ENCODE measurements at places on chromosomes 2 and 18.
A peak's percentile ranks its signal among the peaks of the same experiment; 100 is the strongest.

DNA sequence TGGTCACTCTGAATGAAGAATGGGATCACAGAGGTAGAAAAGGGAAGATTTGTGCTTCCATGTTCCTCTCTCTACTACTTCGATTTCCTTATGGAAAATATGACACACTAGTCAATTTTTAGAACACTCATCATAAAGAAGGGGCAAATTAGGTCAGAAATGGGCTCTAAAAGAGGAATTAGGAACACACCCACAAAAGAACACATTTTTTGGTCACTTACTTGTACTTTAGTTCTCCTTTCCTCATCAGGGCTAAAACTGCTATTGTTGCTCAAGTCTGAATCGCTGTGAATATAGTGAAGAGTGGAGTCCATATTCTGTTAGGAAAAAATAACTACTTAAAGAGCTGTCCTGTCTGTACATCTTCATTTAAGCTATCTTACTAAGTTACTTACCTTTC lies 52.6 kb downstream of the PPP4R1 start:
- DNase-seq: no peak

- no peak for DNase-seq
These were observed 102.5 kb downstream of the GAREM1 start for GRCh38 chr18:32368170-32368569.

DNA sequence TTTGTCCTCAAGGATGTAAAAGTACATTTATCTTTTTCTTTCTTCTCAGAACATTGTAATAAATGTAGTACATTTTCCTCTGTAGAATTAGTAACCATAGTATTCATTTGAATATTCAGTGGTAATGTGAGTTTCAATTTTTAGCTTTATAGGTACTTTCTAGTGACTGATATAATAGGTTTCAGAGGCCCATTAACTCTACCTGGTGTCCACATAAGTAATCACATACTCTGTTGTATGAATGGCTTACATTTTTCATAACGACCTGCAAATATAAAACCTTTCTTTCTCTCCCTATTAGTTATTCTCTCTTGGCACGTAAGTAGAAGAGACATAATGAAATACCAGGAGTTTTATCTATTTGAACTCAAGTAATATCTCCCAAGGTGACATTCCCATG lies 1017.6 kb downstream of the DPP10 start:
- DNase-seq: no peak

- no peak for DNase-seq
These were observed 48.1 kb downstream of the MYOM1 start for GRCh38 chr18:3171631-3172030.

DNA sequence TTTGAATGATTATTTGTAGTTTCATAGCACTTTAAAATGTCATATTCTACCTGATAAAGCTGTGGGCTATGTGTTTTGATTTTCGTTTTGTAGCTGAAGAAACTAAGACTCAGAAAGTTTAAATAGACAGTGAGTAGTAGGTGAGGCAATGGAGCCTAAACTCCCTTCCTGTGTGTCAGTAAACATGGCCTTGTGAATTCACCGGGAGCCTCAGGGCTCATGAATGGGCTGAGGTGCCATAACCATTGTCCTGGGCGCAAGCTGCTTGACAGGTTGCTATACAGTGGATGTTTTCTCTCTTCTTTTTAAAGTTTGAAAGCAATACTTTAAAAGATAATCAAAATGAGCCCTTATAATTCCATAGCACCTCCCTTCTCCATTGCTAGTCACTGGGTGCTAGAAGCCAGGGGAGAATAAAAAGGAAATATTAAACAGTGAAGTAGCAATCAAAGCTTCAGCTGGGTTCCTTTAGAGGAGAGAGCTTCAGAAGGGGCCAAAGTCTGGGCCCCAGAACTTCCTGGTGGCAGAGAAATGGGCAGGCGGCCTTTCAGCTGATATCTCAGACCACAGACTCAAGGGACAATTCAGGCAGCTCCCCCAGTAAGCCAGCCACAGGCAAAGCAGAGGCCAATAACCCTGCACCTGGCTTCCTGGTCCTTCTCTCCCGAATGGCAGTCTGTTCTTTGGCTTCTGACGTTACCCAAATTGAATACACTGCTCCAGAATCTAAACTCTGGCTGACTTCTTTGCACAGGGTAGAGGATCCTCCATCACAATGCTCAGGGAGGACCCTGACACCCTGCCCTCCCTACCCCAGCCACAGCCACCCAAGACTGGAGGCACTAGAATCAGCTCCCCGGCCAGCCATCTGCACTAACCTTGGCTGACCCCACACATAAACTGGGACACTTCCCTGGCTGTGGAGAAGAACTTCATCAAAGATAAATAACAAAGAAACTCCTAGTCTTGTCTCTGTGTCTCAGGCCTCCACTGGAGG lies 51.8 kb upstream of the NPAS2 start:
- DNase-seq: no peak

GRCh38 chr2:63272560-63272959 lies 221.9 kb downstream of the OTX1 start:
- no peak for DNase-seq

GRCh38 chr2:117523267-117523666 lies 291.2 kb upstream of the DDX18 start:
- DNase-seq: no peak

- peak; percentile 58 for DNase-seq
These were observed 23.6 kb downstream of the FZD5 start for GRCh38 chr2:207746131-207746530.

DNA sequence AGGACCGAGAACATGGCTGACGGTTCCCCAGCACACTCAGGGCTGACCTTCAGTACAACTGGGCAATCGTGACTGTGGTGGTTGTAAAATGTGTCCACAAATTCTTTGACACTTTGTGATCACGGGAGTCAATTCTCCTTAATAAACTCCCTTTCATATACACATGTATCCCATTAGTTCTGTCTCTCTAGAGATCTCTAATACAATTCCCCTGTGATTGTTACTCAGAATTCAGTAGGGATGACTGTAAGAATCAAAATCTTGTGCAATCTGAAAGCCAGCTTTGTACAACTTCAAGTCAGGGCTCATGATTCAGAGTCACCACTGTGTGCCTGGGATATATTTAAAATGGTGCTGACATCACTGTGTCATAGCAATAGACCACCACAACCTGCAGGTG lies 89.5 kb upstream of the LMAN1 start:
- no peak for DNase-seq

DNA sequence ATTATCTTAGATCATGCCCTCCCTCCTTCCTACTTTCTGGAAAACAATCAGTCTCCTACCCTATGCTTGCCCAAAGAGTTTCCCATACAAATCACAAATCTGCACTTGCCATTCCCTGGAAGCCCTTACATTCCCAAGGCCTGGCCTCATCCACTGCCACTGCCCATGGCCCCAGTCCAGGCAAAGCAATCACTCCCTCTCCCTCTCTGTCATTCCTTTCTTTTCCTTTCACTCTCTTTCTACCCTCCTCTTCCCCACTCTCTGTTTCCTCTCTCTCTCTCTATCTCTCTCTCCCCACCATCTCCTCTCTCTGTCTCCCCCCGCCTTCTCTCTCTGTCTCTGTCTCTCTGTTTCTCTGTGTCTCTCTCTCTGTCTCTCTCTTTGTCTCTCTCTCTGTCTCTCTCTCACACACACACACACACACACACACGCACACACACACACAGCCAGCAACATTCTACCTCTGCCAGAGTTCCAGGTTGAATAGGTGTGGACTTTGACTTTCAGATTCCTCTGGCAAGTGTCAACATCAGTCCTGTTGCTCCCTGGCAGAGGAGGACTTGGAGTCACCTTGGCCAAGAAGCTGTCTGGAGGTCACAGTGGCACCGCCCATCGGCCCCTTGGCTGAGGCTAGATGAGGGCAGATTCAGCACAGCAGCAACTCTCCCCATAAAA lies 43.7 kb upstream of the NAT8 start:
- DNase-seq: no peak

DNA sequence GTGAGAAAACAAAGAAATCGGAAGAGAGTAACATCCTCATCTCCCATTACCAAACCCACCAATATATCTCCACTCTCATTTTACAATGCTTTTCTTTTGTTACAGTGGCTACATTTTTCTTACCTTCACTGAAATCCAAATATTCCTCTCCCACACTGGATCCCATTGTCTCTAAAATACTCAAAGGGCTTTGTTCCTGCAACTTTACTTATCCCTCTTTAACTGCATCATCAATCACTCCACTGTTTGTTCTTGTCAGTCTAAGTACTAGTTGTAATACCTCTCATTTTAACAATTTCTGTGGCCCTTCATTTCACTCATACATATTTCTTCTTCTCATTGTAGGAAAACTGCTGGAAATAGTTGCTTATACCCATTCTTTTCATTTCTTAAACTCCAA lies 464.2 kb upstream of the PIK3C3 start:
- DNase-seq: no peak

DNA sequence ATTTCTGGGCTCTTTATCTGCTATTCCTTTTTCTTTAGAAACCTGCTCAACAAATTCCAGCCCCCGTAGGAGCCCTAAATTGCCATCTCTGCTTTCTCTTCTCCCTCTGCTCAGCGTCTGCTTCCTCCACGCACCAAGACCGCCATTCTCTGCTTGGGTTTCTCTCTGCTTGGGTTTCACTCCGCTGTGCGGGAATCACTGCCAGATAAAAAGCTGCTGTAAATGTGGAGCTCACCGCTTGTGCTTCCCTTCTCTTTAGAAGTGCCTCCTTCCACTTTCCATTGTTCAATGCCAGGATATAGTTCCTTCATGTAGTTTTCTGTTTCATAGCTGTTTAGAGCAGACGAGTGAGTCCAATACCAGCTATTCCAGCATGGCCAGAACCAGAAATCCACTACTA lies 45.9 kb downstream of the TMEM237 start:
- DNase-seq: no peak

- no peak for DNase-seq
These were observed 149.9 kb upstream of the TTC39C start for GRCh38 chr18:23864624-23865023.

DNA sequence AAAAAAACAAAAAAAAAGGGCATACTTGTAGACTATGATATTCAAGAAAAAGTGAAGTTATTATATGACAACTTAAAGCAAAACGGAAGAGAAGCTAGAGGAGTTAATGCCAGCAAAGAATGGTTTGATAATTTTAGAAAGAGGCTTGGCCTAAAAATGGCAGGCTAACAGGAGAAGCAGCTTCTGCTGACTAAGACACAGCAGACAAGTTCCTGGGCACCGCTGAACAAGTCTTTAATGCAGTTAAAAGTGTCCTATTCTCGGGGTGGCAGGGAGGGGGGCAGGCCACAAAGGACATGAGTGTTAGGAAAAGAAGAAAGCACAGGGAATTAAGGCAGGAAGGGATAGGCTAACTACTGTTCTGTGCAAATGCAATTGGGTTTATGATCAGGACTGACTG lies 50.3 kb upstream of the GAREM2 start:
- DNase-seq: no peak

DNA sequence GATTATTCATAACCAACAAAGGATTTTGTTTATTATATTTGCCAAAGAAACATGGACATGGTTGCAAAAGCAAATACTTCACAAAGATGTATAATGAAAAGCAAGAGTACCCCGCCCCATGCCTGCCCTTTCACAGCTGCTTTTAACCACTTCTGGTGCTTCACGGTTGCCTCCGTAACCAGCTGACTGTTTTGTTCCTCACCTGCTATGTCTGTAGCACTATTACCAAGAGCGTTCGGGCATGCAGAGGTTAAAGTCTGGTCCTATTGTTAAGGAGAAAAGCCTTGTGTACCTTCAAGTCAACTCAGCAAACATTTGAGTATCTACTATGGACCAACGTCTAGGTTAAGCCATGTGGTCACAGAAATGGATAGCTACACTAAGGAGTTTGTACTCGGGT lies 115.2 kb upstream of the FOSL2 start:
- DNase-seq: no peak

DNA sequence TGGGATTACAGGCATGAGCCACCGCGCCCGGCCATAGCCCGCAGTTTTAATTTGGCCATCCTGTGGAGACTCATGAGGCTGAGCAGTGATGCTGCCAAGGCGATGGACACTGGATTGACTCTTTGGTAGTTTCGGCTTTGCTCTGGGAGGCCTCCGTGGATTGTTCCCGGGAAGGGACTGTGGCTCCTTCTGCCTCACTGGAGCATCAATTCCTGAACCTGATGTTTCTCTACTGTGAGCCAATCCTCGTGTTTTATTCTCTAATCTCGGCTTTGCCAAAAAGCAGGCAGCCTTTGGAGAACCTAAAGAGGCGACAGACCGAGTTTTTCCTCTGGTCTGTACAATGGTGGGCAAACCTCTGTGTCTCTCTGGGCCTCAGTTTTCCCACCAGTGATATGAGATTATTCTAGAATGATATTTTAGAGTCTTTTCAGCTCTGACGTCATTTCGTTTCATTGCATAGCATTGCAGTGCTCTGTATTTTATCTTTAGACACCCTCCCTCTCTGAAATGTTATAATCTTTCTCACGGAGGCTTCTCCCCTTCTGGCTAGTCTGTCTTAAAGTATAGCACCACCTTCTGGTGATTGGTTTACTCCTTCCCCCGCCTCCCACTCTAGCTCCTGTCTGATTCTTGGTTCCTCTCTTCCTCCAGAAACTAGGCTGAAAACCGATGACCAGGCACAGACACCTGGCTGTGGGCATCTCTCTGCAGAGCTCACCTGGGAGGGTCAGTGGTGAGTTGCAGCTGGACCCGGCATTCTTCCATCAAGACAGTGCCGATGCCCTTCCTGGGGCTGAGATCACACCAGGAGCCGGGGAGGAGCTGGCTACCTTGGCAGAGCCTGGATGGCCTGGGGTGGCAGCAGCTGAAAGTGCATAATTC lies 341.3 kb downstream of the MYCN start:
- peak; percentile 34 for DNase-seq

GRCh38 chr18:61854578-61855448 lies 38.0 kb downstream of the RNF152 start:
- no peak for DNase-seq

DNA sequence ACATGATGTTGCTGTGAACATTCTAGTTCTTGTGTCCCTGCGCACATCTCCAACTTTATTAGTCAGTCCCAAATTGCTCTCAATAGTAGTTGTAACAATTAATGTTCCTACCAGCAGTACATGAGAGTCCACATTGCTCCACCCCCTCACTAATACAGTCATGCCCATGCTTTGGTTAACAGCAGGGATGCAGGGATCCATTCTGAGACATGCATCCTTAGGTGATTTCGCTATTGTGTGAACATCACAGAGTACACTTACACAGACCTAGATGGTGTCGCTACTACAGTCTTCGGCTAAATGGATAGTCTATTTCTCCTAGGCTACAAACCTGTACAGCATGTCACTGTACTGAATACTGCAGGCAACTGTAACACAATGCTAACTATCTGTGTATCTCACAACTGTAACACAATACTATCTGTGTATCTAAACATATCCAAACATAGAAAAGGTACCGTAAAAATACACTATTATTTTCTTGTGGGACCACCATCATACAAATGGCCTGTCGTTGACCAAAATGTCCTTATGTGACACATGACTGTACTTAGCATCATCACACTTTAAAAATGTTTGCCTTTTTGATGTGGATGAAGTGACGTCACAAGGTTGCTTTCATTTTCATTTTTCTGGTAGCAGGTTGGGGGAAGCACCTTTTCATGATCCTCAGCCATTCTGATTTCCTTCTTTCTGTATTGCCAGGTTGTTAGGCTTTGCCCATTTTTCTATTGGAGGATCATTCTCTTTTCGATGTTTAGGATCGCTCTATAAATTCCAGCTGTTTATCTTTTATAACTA lies 82.9 kb upstream of the RNF152 start:
- no peak for DNase-seq

Data from GM20000 (cell line).